ENCODE measurements at places on chromosomes 12 and 14. TPM values are rescaled to one million over a fixed set of nuclear protein-coding genes. Genes with fewer than 3 reads are reported as not detected.

The KCNMB4 gene
- 2.6 TPM for total RNA-seq

DNA sequence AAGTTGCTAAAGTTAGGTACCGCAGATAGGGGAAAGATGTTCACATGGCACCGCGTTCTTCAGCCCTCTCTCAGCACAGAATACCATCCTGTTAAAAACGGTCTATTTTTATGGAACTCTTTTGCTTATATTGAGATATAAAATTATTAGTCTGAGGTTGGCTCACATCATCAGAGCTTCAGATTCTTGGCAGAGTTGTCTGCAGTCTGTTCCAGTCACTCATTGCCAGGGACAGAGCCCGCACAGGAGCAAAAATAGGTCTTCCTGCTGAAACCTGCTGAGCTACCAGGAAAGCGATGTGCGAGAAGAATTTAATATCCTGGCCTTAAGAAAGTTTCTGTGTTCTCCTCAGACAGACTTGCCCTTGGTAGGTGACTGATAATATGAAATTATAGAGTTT lies 249.8 kb downstream of the VRK1 start:
- no peak overlapping the region for H3K27ac ChIP-seq
- peaks cover 3% of the 10 kb centered on the region for H3K36me3 ChIP-seq

GRCh38 chr14:104388541-104389325 lies 190.8 kb upstream of the C14orf180 start:
- no peaks in the 10 kb centered on the region for H3K36me3 ChIP-seq
- DNase-seq: no peak
- no peaks in the 10 kb centered on the region for H3K27me3 ChIP-seq
- peaks cover 66% of the 10 kb centered on the region for H3K4me1 ChIP-seq
- H3K4me3 ChIP-seq: peak overlapping the region; percentile 54

GRCh38 chr12:5440978-5441377 lies 9.1 kb downstream of the NTF3 start:
- no peak overlapping the region for H3K27ac ChIP-seq
- H3K36me3 ChIP-seq: no peaks in the 10 kb centered on the region
- no peaks in the 10 kb centered on the region for H3K4me1 ChIP-seq
- H3K4me3 ChIP-seq: no peak overlapping the region
- no peak for DNase-seq
- peaks cover 28% of the 10 kb centered on the region for H3K27me3 ChIP-seq

The OAS2 gene
- total RNA-seq: 42.8 TPM

The COQ6 gene
- 48.8 TPM for total RNA-seq

The IQSEC3 gene
- total RNA-seq: 13.9 TPM

- peak; percentile 52 for DNase-seq
- peaks cover 66% of the 10 kb centered on the region for H3K4me1 ChIP-seq
- H3K27me3 ChIP-seq: no peaks in the 10 kb centered on the region
- peak overlapping the region; percentile 86 for H3K4me3 ChIP-seq
- H3K36me3 ChIP-seq: no peaks in the 10 kb centered on the region
- H3K27ac ChIP-seq: peak overlapping the region; percentile 100
Observed at GRCh38 chr12:47360771-47361388, 281.1 kb upstream of the AMIGO2 start.

The GDF3 gene
- total RNA-seq: not detected

The CLEC2A gene
- not detected for total RNA-seq

All from naive thymus-derived CD8-positive, alpha-beta T cell (primary cell).